ENCODE measurements at places on chromosomes 6 and 20.

- DNase-seq, result no peak
Measured at GRCh38 chr6:56714982-56715456, 72.3 kb upstream of the DST start.

- DNase-seq, result no peak
Measured at GRCh38 chr20:53174454-53174853, 202.3 kb downstream of the TSHZ2 start.

DNA sequence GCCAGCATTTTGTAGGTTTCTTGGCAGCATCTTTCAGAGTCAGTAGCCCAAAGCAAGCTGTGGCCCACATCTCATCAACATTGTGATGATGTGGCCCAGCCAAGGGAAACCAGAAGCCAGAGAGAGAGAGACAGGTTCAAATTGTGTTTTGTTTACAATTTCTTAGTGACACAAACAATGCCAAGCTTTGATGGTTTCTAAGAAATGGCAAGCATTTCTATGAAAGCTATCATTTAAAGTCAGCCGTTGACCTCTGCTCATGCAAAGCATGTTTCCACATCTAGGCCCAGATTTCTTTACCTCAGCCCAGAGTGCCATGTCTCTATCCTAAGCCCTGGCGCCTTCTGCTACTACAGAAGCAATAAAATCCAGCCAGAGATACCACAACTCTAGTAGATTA, 32.9 kb downstream of the GCM1 start:
- no peak for DNase-seq

GRCh38 chr6:56927538-56928453, 27.1 kb upstream of the BEND6 start:
- DNase-seq, result peak; percentile 38

DNA sequence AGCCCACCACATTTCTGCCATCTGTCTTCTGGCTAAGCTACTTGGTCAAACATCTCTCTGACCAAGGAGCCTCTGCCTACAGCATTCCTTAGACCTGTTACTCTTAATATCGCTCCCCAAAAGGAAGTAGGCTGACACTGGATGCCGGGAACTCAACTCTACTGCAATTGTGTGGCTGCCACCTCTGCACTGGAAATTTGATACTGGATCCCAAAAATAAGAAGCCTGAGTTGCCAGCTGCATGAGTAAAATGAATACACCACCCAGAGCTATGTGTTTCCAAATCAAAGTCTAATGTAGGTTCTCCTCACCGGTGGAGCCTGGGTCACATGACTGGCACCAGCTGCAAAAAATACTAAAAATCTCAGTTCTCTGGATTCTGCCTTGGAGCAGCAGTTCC, 36.9 kb downstream of the UNC5CL start:
- no peak for DNase-seq

DNA sequence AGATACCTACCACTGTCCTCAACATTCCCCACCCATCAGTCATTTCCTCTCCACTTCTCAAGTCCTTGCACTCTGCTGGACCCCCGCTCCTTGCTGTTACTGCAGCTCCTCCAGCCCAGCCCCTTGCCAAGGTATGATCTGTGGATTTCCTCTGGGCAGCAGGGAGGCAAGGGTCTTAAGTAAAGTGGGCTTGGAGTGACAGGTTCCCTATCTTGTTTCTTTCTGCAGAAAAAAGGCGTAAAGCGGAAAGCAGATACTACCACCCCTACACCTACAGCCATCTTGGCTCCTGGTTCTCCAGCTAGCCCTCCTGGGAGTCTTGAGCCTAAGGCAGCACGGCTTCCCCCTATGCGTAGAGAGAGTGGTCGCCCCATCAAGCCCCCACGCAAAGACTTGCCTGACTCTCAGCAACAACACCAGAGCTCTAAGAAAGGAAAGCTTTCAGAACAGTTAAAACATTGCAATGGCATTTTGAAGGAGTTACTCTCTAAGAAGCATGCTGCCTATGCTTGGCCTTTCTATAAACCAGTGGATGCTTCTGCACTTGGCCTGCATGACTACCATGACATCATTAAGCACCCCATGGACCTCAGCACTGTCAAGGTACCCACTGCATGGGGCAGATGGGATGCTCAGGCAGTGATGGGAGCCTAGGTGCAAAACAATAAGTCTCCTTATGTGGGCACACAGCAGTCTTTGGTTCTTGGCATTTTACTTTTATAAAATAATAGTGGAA, 8.1 kb downstream of the BRD2 start:
- DNase-seq, result no peak
